ENCODE measurements at places on chromosomes 13 and 19. TPM values are rescaled to one million over a fixed set of nuclear protein-coding genes. Genes with fewer than 3 reads are reported as not detected.

- DNase-seq = no peak
Observed at GRCh38 chr19:54352546-54352945, 12.2 kb downstream of the LAIR1 start.

- peak; percentile 60 for DNase-seq
Observed at GRCh38 chr13:99528547-99528946, 27.3 kb downstream of the TM9SF2 start.

GRCh38 chr19:12974301-12975220 is 5.2 kb downstream of the DAND5 start:
- no peak for DNase-seq

GRCh38 chr13:77898097-77898496 is 20.5 kb downstream of the EDNRB start:
- DNase-seq = no peak

- DNase-seq = peak; percentile 83
Observed at GRCh38 chr13:113209759-113210421, 477 bp downstream of the CUL4A start.

Gene DNAAF3
- 0.40 TPM for total RNA-seq

Gene ZMYM5
- total RNA-seq = 27.2 TPM

- no peak for DNase-seq
Observed at GRCh38 chr13:100957741-100958140, 283.1 kb upstream of the TMTC4 start.

- DNase-seq = no peak
Observed at GRCh38 chr13:28885181-28885580, 65.0 kb downstream of the MTUS2 start.

DNA sequence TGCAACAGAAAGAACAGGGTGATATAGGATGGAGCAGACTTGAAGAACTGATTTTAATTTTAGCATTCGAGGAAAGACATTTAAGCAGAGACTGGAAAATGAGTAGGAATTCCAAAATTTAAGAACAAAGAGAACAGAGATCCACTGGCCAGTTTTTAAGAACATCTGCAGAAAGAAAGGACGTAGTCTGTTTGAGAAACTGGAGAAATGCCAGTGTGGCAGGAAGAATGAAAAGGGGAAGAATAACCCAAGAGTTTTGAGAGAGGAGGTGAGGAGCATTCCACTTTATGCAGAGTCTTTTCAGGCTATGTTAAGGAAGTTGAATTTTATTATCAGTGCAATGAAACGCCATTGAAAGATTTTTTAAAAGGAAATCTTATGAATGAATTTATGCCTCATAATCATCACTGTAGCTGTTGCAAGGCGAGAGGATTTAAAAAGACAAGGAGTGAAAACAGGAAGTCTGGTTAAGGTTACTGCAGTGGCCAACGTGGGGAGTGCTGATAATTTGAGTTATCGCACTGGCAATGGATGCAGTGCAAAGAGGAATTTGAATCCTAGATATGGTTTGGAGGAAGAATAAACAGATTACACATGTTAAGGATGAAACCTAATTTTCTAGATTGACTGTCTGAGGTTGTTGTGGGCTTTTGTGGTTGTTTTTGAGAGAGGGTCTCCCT is 253.8 kb downstream of the DACH1 start:
- no peak for DNase-seq

- no peak for DNase-seq
Observed at GRCh38 chr19:57947088-57947418, 453 bp downstream of the ZNF256 start.

- no peak for DNase-seq
Observed at GRCh38 chr13:102814025-102814607, 15.2 kb downstream of the BIVM start.

- DNase-seq = no peak
Observed at GRCh38 chr13:109533350-109533749, 253.0 kb downstream of the IRS2 start.

Gene SLC17A7
- not detected for total RNA-seq

Gene ATXN8OS
- total RNA-seq = not detected

GRCh38 chr19:30209617-30210600 is 162.3 kb upstream of the ZNF536 start:
- DNase-seq = no peak

Gene LYPD5
- total RNA-seq = not detected

DNA sequence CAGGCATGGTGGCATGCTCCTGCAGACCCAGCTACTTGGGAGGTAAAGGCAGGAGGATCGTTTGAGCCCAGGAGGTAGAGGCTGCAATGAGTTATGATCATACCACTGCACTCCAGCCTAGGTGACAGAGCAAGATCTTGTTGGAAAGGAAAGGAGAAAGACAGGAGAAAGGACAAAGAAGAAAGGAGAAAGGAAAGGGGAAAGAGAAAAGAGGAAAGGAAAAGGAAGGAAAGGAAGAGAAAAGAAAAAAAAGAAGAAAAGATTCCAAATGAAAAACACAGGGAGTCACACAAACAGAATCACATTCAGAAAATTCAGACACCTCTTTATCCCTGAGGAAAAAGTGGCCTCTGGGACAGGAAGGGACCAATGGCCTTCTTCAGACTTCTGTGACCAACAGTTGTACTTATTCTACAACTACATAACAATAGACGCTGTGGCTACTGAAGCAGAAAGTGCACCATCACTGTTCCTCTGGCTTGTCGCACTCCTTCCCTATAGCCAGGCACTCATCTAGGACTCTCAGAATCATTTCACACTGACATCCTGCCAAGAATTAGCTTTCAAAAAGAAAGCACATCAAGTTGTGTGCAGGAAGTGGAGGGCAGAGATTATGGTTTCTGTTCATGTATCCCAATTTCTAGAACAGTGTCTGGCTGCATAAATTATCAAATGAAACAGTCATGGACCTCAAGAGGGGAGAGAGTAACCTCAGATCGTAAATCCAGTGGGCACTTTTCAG is 5.9 kb downstream of the MTMR6 start:
- DNase-seq = no peak

GRCh38 chr19:55118401-55118991 is 1.1 kb upstream of the PPP1R12C start:
- no peak for DNase-seq

- no peak for DNase-seq
Observed at GRCh38 chr13:39496506-39496905, 106.5 kb downstream of the LHFPL6 start.

Gene FGF22
- total RNA-seq = not detected

Gene FFAR1
- total RNA-seq = 0.66 TPM

Gene KPNA3
- total RNA-seq = 17.3 TPM

Gene SERP2
- 3.2 TPM for total RNA-seq

Gene SYCN
- total RNA-seq = not detected

GRCh38 chr19:48405850-48406249 is 12.4 kb downstream of the GRIN2D start:
- DNase-seq = no peak

GRCh38 chr13:73722120-73722519 is 412.1 kb downstream of the KLF12 start:
- DNase-seq = no peak

- DNase-seq = no peak
Observed at GRCh38 chr13:22736768-22737092, 444.0 kb upstream of the SGCG start.

DNA sequence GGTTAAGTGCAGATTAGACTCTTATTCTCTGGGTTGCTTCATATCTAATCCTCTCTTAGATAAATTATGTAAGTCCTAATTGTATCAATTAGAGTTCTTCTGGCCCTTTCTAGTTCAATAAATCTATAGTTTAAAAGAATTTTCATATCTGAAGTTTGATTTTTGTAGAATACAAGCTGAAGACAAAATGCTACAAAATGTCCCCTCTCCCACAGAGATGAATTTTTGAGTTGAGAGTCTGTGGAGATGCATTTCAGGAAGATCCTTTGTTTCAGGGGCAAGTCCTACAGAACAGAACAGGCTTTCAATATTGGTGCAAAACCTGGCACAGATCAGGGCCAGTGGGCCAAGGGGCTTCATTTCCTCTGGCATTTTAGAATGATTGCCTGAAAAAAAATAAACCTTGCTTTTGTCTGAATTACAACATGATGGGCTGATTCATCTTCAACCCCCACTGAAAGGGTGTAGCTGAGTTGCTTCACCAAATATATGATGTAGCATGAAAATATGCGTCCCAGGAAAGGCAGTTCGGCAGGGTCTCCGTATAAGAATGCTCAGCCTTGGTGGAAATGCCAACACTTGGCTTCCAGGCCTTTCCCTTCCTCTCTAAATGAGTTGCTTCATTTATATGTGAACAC is 6.4 kb upstream of the IPO5 start:
- no peak for DNase-seq

Gene FUT1
- 1.2 TPM for total RNA-seq

Gene TNFSF9
- total RNA-seq = 0.95 TPM

Gene CHAF1A
- 16.2 TPM for total RNA-seq

GRCh38 chr13:38606699-38607535 is 80.0 kb upstream of the FREM2 start:
- DNase-seq = no peak

DNA sequence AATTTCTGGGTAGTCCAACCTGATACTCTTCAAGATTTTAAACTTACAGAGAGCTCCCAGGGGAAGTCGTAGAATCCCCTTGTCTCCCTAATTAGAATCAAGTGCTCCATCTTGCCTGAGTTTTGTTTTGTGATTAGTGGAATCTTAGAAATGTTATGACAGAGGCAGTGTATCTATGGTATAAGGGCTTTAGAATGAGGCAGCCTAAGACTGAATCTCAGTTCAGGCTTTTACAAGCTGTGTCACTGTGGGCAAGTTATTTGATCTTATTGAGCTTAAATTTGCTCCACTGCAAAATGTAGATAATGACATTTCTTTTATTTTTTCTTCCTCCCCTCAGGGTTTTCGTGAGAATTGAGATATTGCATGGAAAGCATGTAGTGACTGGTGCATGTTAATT is 215.5 kb downstream of the POSTN start:
- no peak for DNase-seq

DNA sequence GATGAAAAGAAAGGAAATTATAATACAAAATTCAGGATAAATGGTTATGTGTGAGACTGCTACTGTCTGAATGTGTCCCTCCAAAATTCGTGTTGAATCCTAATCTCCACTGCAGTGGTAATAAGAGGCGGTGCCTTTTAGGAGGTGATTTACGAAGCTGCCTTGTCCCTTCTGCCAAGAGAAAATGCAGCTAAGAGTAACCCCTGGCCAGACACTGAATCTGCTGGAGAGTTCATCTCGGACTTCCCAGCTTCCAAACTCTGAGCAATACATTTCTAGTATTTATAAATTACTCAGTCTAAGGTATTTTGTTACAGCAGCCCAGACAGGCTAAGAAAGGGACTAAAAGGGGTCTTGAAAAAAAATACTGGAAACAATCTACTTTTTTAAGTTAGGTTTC is 152.6 kb downstream of the KLF12 start:
- DNase-seq = no peak

DNA sequence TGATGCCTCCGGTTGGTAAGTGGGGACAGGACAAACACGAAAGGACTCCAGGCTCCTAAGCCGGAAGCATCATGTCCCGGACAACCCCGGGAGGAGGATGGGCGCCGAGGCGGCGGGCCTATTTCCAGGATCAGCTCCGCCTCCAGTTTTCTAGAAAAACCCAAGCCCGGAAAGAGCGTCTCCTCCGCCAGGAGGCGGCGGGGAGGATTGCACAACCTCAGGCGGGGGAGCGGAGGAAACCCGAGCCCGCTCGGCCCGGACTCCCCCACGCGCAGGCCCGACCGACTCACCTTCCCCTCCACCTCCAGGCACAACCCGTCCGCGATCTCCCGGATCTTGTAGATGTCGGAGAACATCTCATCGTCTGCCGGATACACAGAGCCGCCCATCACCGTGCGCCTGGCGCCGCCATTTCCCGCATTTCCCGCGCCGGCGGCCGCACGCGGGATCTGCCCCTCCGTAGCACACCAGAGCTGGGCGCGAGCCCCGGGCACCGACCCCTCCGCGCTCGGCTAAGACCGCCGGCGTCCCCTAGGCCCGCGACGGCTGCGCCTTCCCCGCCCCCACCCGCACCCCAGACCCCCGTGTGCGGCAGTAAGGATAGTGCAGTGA is 455 bp downstream of the TPT1 start:
- peak; percentile 92 for DNase-seq

Gene TIMM29
- total RNA-seq = 38.8 TPM

- no peak for DNase-seq
Observed at GRCh38 chr13:77325371-77325980, 1.4 kb downstream of the MYCBP2 start.

DNA sequence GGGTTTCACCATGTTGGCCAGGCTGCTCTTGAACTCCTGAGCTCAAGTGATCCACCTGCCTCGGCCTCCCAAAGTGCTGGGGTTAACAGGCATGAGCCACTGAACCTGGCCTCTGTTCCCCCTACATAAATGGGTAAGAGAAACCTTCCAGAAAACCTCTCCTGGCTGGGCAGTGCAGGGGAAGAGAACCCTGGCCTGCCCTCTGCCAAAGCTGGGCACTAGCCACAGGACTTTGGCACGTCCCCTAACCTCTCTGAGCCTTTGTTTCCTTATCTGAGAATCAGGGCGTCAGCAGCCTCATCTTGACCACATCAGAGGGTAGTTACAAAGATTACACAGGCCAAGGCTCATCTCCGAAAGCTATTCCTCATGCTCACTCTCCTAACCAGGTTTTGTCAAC is 2.2 kb downstream of the SBSN start:
- DNase-seq = no peak

Gene NLRP11
- not detected for total RNA-seq

GRCh38 chr13:24671386-24672113 is 8.7 kb upstream of the ATP12A start:
- no peak for DNase-seq

GRCh38 chr13:49218493-49219051 is 1.6 kb upstream of the MLNR start:
- no peak for DNase-seq

DNA sequence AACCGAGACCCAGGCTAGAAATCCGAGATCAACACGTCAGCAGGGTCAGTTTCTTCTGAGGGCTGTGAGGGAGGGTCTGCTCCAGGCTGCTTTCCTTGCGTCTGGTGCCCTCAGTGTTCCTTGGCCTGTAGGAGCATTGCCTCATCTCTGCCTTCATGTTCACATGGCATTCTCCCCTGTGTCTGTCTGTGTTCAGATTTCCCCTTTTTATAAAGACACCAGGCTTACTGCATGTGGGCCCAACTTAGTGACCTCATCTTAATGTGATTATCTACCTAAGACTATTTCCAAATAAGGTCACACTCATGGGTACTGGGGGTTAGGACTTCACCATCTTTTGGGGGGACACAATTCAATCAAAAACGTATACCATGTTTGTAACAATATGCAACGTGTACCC is 57.2 kb upstream of the C1QTNF9 start:
- DNase-seq = no peak

DNA sequence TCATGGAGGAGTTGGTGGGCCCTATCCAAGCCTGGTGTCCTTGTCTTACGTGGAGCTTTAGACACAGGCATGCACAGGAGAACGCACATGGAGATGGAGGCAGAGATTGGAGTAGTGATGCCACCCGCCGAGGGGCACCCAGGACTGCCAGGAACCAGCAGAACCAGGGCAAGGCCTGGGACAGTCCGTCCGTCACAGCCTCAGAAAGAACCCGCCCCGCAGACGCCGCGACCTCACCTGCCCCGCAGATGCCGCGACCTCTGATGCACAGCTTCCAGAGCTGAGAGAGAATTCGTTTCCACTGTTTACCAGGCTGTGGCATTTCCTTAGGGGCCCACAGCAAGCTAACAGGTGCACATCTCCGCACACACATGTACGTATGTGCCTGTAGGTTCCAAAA is 15.3 kb downstream of the GRTP1 start:
- no peak for DNase-seq

- DNase-seq = no peak
Observed at GRCh38 chr19:16895467-16896145, 6.8 kb downstream of the F2RL3 start.

All from Peyer's patch (tissue), 4 donors.